ENCODE measurements at places on chromosomes 7 and 10.

DNA sequence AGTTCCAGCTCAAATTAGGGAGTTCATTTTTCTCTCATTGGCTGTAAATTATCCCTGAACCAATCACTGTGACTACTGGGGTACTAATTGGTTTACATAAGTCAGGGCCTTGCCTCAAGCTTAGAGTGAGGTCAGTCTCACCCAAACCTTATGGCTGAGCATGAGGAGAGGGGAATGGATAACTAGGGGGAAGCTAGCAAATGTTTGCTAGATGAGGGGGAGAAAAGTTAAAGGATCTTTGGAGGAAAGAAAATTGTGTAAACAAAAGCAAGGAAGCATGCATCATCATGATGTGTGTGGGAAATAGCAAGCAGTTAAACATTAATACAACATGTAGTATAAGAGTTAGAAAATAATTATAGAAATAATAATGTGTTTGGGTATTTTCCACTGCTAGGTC lies 121.9 kb downstream of the BBS9 start:
- DNase-seq: no peak

- no peak for DNase-seq
Observed at GRCh38 chr7:1934756-1935155, 264.7 kb downstream of the ELFN1 start.

DNA sequence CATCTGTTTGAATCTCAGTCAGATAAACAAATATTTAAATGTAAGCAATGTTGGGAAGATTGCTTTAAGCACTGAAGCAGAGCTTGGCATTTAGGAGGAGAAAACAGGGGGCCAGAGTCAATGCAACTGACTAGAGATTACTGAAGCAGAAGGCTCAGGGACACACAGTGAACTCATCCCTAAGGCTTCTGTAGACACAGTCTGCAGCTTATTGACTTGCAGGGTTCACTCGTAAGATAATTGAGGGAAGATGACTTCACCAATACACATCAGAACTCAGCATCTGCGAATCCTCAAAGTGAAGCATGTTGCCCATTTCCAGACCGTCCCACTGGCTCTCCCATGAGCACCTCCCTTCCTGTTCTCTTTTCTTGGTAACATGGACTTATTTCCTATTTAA lies 363.4 kb upstream of the PFKP start:
- DNase-seq: no peak

DNA sequence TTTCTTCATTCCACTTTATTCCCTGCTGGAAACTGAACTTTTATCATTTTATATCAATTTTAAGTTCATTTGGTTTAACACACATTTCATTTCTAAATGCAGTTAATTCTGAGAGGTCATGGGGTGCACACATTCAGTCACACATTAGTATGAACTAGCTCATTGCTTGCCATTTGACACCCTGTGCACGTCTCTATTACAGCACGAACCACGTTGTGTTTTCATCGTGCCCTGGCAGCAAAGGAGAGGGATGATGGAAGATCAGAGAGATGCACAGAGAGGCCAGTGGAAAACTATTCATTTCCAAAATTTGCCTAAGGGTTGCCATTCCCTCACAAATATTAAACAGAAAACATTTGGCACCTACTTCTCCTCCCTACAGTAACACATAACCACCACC lies 45.4 kb downstream of the CTNNA3 start:
- no peak for DNase-seq

DNA sequence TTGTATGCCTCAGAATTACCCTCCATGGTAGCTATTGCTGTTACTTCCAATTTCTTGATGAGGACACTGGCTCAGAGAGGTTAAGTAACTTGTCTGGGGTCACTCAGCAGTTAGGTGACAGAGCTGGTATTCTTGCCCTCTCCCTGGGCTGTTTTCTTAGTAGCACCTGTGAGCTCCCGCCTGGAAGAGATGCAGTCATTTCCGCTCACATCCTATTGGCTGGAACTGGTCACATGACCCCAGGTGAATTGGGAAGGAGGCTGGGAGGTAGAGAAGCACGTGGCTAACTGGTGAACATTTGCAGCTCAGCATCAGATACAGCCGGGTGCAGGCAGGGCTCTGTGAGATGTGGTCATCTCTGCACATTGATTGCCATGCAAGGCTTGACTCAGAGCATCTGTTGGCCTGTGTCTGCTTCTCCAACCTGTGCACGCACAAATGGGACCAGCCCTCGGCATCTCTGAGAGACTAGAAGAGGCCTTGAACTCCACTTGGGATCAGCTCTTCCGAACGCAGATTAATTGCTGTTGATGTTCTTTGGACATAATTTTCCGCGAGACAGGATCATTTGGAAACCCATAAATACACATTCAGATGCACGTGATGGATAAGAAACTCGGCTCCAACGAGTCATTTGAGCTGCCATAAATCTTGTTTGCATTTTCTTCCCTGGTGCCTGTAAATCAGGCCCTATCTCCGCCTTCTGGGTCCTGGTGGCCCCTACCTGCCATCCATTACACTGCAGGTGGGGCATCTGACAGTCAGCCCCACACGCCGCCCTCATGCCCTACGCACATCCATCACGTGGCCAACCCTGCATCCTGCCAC lies 42.8 kb downstream of the MYL10 start:
- DNase-seq: no peak

- no peak for DNase-seq
Observed at GRCh38 chr7:139567647-139568345, 44.3 kb downstream of the CLEC2L start.

DNA sequence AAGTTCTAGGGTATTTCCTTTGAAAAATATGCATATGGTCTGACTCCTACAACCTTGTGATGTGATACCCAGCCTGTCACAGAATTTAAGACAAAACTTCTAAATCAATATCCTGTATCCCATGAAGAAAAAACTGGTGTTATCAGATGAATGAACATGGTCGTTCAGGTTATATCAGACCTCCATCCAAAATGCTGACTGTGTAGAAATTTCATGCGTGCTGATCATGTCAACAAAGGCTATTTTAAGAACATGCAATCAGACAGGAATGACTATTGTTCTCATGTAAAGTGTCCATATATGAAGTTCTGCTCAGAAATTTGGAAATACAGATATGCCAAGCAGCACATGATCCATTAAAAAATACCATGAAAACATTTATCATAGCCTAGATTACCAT lies 62.3 kb downstream of the NEBL start:
- DNase-seq: no peak

DNA sequence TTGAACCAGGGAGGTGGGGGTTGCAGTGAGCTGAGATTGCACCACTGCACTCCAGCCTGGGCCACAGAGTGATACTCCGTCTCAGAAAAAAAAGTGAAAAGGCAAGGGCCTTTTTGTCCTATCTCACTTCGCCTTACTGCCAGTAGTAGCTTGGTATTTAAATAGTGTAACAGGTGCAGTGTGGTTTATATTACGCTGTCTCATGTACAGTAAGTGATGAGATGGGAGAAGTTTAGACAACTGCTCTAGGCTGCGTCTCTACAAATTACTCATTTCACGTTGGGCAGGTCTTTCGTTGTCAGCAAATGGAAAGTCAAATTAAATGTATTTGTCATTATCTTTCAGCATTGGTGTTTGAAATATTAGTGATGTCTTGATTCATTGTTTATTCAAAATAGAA lies 15.5 kb upstream of the PFKFB3 start:
- no peak for DNase-seq

DNA sequence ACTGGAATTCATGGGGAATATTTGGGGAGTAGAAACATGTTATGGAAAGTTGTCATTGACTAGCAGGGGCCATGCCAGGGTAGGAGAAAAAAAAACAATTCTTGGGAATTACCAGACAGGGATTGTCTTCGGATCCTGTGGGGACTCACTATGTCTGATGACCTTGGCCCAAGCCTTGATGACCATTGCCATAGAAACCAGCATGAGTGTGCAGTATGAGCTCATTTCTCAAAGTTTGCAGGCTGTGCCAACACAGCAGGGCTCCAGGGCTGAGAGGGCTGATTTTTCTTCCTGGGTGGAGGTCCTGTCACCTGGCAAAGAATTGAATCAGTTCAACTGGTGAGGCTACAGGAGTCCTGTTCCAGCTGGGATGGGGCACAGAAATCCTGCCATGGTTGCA lies 198.3 kb downstream of the ADRA2A start:
- DNase-seq: no peak

DNA sequence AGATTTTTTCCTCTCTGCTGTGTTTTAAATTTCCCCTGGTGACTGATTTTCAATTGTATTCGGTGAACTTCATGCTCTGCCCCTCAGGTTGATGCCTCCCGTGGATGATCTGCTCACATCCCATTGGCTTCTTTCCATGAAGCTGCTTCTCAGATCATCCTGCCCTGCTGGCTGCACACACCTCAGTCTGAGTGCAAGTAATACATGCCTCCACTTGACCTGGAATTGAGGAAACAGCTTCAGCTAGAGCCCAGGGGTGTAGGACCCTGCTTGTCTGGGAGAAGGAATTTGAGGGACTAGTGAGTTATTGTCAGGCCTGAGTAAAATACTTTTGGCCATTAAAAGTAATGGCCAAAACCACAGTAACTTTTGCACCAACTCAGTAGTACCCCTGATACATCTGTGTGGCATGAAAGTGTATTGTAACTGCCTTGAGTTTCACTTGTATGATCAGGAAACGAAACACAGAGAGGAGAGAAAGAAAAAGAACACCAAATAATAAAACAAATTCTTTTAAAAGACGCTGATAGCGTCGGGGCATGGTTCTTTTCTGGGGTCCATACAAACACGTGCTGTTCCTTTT lies 49.4 kb downstream of the SPAM1 start:
- no peak for DNase-seq

- DNase-seq: no peak
Observed at GRCh38 chr7:134154581-134155130, 27.5 kb downstream of the LRGUK start.

GRCh38 chr7:150784954-150785353 lies 15.2 kb downstream of the TMEM176B start:
- no peak for DNase-seq

DNA sequence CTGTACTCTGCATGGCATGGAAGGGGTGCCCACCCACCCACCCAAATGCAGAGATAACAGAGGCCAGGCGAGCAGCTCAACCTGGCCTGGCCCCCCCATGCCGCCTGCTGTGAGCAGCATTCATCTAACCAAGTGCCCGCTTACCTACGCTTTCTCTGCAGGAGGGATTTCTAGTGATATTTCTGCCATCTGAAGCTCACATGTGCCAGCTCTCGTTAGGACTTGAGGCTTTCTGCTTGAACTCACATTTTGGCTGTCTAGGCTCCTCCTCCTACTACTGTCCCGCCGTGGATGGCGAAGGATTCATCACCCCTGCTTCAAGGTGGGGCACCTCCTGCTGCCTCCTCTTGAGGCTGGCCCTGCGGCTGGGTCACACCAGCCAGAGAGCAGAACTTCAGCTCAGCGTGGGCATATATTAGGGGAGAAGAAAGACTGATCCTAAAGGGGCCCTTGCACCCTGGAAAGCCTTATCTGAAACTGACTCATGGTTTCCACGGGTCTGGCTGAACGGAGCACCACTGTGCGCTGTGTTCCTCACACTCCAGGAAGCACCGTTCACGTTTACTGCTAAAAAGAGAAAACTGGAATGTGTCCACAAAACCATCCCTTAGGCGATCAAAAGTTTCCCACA lies 45.5 kb downstream of the CTBP2 start:
- no peak for DNase-seq

- DNase-seq: no peak
Observed at GRCh38 chr7:105024734-105025133, 10.7 kb downstream of the KMT2E start.

- no peak for DNase-seq
Observed at GRCh38 chr10:66466622-66467021, 459.2 kb upstream of the LRRTM3 start.

- no peak for DNase-seq
Observed at GRCh38 chr10:60823324-60823723, 45.0 kb downstream of the CDK1 start.

DNA sequence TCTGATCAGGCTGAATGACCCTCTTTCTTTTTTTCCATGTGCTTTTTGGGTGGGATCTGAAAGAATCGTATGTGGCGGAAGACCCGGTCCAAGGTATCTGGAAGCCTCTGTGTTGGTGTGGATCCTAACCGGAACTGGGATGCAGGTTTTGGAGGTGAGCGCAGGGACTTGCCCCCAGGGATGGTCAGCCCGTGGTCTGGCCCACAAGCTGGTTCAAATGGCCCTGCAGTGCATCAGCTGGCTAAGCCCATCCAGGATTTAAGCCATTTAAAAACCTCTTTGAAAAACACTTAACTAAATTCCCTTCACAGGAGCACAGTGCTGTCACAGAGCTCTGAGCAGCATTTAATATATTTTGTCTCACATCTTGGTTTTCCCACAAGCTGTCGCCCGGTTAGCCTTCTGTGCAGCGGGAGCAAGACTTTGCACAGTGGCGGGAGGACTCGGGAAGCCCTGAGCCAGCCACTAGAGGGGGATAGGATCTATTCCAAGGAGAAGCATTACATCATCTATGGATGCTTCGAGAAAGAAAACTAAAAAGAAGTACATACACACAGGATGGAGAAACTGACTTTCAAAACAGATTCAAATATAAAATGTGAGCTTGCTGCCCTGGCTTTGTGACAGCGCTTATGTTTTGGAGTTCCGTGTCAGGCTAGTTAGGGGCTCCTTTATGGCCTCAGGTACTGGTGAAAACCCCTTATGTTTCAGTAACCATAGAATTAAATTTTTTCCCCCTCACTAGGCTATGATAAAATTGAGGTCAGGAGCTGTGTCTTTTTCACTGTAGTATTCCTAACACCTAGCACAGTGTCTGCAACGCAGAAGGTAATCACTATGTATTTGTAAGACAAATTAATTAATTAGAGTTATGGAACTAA lies 11.3 kb downstream of the CPA2 start:
- no peak for DNase-seq

- no peak for DNase-seq
Observed at GRCh38 chr7:117769085-117769484, 104.2 kb downstream of the CTTNBP2 start.

DNA sequence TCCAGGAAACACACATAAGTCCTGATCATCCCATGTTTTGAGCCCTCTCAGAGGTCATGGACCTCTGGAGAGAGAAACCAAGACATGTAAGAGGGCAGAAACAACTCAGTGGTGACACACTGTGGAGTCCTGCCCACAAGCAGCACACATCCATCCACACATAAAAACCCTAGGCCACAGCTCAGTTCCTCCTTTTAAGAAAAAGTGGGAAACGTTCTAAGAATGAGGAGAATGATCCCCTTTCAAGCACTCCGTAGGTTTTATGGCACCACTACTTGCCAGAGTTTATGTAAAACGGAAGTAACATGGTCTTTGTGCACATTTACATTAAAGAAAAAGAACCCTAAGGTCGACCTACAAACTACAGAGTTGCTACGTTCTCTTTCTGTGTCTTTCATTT lies 19.9 kb downstream of the ATAD1 start:
- DNase-seq: no peak

All from T-helper 2 cell (primary cell).